ENCODE measurements at places on chromosomes 2 and 18.

DNA sequence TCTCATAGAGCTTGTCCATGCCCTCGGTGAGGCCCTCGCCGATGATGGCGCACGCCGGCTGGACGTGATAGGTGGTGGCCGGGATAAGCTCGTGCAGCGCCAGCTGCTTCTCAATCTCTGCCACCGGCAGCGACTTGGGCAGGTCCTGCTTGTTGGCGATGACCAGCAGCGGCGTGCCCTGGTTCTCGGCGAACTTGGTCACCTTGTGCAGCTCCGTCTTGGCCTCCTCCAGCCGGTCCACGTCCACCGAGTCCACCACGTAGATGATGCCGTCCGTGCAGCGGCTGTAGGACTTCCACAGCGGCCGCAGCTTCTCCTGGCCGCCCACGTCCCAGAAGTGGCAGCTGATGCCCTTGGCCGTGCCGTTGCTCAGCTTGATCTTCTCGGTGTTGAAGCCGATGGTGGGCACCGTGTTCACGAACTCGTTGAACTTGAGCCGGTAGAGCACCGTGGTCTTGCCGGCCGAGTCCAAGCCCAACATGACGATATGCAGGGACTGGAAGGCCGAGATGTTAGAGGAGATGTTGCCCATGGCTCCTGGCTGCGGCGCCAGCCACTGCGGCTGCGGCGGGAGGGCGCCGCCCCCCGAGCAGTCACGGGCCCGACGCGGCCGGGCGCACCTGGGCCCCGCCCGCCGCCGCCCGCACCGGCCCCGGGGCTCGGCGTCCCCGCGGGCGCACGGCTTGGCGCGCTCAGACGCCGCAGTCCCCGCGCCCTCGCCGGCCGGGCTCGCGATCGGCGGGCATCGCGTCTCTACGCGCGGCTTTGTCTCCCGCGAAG lies 636 bp downstream of the ARL4C start:
- no peak for DNase-seq

DNA sequence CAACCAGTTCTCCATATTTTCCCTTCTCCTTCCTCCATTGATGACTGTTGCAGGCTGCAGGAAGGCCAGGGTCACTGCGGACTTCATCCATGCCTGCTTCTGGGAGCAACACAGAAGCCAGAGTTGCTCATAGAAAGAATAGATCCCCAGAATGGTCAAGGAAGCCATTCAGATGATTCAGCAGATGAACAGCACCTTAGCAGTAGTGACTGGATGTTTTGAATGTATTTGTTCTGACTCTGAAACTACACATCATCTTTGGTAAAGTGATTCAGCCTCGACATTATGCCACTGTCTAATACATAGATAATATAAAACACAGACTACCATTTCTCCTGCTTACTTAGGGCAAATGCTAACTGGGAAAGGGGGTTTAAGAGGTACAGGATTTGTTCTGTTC lies 411.6 kb downstream of the RND3 start:
- DNase-seq, result peak; percentile 88

DNA sequence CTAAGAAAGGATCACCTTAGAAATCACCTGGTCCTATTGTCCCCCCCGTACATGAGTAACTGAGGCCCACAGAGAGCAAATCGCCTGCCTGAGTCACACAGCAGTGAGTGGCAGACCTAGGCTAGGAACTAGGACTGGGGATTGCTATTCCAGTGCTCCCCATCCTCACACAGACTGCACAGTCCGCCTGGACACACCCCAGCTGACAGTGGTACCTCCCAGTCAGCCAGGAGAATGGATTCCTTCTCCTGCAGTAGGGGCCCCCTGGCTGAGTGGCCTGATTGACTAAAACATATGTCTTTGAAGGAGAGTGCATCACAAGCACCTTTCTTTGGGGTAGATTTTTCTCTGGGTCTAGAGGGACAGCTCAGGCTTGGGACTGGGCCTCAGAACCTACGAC lies 32.4 kb upstream of the SLC35F6 start:
- DNase-seq, result no peak

DNA sequence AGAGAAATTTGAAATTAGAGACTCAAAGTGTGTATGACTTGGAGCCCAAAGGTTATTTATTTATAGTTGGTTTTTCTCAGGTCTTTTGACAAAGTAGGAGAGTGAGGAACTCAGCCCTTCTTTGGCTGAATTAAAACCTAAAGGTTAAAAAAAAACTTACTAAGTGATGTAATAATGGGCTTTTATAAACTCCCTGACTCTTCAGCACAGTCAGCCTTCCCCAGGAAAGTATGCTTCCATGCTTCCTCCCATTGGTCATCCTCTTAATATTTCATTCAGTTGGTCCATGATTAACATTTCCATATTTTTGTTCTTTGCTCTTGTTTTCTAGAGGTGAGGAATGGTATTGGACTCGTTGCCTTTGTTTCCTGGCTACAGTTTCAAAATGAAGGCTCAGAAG lies 7.2 kb downstream of the ARPC2 start:
- DNase-seq, result no peak

- DNase-seq, result no peak
These were observed 142.0 kb downstream of the NR4A2 start for GRCh38 chr2:156190517-156190916.

GRCh38 chr2:127437781-127438726 lies 19.8 kb downstream of the PROC start:
- DNase-seq, result no peak

- DNase-seq, result no peak
These were observed 66.3 kb downstream of the NCKAP1 start for GRCh38 chr2:182971820-182972547.

- no peak for DNase-seq
These were observed 204.3 kb downstream of the HDAC4 start for GRCh38 chr2:239196474-239197021.

DNA sequence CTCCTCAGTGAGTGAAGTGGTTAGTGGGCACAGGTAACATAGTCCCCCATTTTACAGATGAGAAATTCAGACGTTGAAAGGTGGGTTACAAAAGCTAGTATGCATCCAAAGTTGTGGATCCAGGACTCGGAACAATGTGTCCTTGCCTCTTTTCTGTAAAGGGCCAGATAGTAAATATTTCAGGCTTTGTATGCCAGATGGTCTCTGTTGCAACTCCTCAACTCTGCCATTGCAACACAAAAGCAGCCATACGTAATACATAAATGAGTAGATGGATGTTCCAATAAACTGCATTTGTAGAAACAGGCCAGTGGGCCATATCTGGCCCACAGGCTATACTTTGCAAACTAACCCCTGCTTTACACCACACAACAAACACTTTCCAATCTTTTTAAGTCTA lies 166.6 kb upstream of the PKDCC start:
- DNase-seq, result no peak

GRCh38 chr18:21146016-21146415 lies 34.4 kb upstream of the ROCK1 start:
- DNase-seq, result no peak

DNA sequence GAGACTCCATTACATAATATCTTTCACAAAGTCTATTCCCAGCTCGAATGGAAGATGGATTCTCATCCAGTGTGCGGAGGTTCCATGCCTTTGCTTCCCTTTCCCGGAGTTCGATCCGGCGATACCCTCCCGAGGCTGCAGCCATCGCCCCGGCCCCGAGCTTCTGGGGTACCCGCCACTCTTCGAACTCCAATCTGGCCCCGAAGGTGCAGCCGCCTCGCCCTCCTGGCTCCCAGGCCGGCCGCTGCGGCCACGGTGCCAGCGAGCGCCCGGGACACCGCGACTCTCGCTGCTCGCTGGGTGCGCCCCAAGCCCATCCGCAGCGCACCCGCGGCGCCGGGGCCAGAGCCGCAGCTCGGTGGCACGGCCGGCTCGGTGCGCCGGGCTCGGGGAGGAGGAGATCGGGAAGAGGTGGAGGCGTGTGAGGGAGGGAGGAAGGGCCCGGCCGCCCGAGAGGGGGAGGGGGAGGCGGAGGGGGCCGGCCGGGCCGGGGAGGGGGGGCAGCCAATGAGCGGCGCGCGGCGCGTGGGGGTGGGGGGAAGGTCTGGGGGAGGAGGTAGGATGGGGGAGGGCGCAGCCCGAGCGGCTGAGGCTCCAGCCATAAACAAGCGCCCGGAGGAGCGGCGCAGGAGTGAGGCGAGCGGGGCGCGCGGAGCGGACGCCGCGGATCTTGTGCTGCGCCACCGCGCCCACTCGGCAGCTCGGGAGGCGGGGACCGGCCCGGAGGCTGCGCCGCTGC lies at the start of gene CRIM1:
CRIM1 (plus strand) TSS at position 628 of the 739 bp plus-strand sequence. CDS start 515 bp downstream, outside the sequence.
- DNase-seq, result peak; percentile 91

DNA sequence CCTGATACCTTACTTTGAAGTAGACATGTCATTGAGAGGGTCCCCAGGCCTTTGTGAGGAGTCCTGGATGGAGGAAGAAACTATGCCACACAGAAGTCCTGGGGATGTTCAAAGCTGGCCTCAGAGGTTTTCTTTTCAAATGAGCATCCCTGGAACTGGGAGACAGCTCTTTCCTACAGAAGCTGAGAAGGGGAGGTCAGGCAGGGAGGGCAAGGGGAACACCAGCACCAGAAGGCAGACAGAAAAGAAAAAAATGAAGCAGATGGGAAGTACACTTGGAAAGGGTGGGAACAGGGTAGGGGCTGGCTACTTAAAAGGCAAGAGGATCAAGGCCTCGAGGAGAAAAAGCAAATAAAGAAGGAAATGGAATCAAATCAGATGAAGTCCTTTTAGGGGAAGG lies 120.0 kb downstream of the FMNL2 start:
- no peak for DNase-seq

DNA sequence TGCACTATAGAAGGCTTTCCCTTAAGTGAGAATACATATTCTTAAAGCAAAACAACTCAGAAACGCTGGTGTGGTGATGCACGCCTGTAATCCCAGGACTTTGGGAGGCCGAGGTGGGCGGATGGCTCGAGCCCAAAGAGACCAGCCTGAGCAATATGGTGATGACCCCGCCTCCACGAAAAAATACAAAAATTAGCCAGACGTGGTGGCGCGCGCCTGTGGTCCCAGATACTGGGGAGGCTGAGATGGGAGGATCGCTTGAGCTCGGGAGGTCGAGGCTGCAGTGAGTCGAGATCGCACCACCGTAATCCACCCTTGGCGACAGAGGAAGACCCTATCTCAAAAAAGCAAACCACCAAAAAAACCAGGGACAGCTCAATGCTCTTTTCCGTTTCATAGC lies 750 bp upstream of the CCDC150 start:
- DNase-seq, result no peak

DNA sequence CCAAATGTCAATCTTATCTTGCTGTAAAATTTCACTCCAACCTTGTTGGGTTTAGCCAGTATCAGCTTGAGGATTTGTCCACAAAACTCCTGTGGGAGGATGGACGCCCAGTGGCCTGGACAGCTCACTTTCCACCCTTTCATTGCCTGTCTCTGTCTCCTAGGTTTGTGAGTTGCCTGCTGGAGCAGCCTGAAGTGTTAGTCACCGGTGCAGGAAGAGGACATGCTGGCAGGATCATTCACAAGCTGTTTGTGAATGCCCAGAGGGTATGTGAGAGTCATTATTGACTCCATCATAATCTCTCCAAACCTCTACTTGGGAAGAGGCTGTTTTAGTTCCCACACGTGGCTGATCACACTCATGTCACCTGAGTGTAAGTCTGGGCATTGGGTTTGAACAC lies 112.3 kb downstream of the RAB3GAP1 start:
- peak; percentile 96 for DNase-seq

- no peak for DNase-seq
These were observed 428.7 kb upstream of the ID2 start for GRCh38 chr2:8252997-8253694.

DNA sequence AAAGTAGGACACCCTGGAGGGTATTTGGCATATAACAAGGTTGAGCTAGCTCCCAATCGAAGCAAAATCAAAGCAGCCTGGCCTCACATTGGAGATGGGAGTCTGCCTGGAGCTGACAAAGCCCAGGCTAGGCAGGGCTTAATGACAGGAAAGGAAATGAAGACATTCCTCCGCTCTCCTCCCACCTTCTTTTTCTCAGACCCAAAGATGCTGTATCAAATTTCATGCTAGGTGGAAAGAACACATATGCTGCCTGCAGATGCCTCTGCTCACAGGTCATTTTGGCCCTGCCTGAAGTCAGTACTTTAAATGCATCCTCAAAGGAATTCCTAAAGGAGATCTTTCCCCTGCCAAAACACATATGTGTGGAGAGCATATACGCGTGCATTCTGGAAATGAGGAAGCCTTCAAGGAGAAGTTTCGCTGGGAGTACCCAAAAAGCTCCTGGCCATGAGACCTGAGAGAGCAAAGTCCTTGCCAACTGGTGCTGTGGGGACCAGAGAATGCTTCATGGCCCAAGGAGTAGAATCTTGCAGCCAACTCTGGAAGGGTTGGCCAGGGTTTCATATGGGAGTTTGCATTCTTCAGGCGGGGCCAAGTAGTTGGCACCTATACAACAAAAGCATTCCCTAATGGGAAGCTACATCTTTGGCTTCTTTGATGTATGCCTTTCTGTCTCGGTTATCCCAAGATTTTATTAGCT lies 88.0 kb downstream of the AQP4 start:
- DNase-seq, result no peak

DNA sequence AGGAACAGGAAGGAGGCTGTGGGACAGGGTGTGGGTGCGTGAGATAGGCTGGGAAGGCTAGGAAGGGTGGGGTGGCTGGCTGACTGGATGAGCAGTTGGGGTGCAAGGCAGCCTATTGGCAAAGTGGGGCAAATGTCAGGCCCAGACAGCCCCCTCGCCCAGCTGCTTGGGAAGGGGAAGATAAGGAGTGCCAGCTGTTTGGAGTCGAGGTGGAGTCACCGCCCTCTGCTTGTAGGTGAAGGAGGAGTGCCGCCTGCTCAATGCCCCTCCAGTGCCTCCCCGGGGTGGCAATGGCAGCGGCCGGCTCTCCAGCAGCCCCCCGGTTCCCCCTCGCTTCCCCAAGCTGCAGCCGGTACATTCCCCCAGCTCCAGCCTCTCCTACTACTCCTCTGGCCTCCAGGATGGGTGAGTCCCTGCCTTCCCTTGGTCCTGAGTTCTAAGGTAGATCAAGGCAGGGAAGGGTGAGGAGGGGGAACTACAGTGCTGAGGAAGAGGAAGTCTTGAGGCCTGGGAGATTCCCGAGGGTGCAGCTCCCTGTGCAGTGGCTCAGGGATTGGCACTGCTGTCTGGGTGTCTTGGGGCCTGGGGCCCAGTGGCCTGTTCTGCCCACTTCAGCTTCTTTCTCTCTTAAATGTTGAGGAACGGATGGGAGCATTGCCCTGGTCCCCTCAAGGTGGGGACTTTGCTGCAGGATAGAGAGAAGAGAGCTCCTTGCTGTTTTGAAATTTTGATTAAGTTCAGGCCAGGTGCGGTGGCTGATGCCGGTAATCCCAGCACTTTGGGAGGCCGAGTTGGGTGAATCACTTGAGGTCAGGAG lies 13.3 kb downstream of the GAREM2 start:
- no peak for DNase-seq

DNA sequence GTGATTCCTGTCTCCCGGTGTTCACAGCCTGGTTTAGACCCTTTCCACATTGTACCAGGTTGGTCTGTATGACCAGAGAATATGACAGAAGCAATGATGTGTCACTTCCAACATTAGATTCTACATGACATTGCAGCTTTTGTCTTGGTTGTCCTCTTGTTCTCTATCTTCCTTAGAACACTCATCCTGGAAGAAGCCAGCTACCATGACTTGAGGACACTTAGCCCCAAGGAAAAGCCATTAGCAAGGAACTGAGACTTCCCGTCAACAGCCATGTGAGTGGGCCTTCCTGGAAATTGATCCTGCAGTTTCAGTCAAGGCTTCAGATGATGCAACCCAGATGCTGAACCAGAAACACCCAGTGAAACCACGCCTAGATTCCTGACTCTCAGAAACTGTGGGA lies 143.3 kb downstream of the MREG start:
- DNase-seq, result peak; percentile 48
